ENCODE measurements at places on chromosomes 2 and 18.

GRCh38 chr18:9577361-9577760 is 37.0 kb downstream of the PPP4R1 start:
- DNase-seq = no peak

DNA sequence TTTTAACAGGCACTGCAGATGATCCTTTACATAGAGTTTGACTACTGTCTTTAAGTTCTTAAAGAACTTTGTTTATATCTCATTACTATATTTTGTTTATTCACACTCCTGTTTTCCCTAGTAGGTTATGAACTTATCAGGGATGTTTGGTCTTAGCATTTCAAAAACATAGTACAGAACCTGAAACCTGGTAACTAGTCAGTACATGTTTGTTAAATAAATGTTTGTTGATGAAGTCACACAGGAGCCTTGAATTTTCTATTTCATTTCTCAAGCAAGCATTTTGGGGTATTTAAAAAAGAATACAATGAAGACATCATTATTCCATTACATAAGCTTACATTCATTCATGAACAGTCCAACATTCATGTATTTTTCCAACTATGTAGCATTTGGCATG is 280.3 kb upstream of the ZSWIM2 start:
- no peak for DNase-seq

GRCh38 chr2:114213808-114214207 is 228.6 kb upstream of the DPP10 start:
- no peak for DNase-seq

DNA sequence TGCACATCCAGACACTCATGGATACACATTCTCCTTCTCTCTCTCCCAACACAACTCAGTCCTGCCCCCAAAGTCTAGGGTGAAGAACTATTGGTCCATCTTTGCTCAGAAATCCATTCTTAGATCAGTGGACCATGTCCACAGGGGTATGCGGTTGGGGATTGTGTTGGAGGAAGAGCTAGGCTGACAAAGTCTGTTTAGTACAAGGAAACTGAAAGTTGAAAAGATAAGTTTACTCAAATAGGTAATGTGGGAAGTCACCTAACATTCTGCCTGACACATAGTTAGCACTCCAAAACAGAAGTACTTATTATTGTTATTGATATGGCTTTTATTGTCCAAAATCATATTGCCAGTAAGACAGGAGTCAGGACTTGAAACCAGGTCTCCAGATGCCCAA is 55.9 kb downstream of the ALK start:
- DNase-seq = no peak

- DNase-seq = peak; percentile 2
These were observed 249.9 kb upstream of the RBBP8 start for GRCh38 chr18:22683196-22683676.

GRCh38 chr18:63410792-63411191 is 11.5 kb downstream of the VPS4B start:
- no peak for DNase-seq

DNA sequence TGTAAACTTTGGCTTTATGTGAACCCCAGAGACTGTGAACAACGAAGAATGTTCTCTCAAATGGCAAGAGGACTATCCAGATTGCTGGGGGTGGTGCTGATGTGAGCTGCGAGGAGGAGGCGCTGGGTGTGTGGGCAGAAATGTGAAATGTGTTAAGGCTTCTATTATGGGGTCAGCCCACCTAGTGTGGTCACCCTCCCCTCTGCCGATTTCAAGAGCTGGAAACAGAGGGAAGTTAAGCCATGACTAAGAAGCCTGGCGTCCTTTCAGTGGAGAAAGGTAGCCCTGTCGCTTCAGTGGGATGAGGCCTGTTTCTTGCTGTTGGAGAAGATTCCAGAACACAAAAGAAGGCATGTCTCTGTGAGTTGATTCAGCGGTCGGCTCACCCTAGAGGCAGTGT is 89.0 kb upstream of the KCTD1 start:
- DNase-seq = no peak

DNA sequence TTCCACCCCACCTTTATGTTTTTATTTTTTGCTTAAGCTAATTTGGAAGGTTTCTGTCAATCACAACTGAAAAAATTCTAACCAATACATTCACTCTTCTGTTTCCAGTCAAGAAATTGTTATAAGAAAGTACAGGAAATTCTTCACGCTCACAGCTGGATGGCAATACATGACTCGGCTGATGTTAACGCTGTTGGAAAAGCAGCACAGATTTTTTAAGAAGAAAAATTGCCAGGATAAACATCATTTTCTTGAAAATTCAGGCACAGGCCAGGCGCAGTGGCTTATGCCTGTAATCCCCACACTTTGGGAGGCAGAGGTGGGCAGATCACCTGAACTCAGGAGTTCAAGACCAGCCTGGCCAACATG is 46.1 kb downstream of the STPG4 start:
- DNase-seq = no peak

- DNase-seq = no peak
These were observed 98.1 kb downstream of the WDSUB1 start for GRCh38 chr2:159188449-159188848.

GRCh38 chr2:219209236-219210195 is 2.9 kb downstream of the ZFAND2B start:
- DNase-seq = no peak

DNA sequence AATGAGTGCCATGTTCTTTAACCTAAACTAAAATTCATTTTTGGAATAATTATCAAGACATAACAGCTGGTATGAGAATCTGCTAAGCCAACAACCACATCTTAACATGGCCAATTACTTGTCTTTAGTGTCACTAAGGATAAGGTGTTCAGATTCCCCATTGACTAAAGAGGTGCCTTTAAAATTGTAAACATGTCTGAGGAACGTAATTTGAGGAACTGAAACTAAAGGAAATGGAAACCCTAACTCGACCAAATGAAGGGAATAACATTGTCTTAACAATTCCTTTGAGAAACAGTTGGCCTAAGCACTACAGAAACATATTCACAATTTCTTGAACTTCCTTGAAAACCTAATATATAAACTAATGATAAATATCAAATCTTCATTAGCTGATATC is 355.4 kb upstream of the GULP1 start:
- DNase-seq = no peak

DNA sequence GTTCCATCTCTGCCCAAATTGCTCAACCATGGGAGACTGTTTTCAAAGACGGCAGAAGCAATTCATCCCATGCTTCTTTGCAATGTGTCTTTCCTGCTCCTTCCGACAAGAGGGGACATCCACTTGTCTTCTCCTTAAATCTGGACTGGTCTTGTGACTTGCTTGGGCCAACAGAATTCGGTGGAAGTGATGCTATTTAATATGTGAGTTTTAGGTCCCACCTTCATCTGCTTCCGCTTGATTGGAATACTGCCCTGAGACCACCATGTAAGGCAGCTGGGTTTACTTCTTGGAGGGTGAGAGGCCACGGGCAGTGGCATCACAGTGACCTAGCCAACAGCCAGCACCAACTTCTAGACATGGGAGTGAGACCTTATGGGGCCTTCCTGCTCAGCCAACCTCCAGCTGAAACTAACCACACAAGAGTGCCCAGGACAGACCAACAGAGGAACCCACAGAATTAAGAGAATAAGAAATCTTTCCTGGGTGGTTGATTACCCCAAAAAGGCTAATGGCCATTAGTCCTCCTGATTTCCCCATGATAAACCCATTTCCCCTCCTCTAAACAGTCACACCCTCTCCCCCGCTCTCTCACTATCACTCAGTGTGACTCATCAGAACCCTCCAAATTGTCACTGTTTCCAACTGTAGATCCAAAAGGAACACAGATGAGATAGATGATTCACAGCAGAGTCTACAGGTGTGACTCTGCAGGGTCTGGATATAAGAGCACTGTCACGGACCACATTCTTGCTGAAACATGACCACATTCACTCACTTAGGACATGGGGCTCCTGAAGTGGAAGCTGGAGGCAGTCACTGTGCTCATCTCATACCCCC is 16.2 kb upstream of the RHOB start:
- no peak for DNase-seq

DNA sequence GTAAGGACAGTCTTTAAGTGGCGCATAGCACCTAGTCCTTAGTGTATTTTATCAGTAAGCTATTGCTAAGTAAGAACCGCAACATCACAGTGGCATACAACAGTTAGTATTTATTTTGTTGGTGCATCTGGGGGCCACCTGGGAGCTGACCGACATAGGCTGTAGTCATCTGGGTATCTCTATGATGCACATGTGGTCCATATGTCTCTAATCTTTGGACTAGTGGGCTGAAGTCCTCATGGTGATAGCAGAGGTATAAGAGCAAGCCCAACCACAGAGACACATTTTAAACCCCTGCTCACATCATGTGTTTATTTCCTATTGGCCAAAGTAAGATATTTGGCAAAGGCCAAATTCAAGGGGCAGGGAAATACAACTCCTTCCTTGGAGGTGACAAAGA is 2.9 kb downstream of the CAMKMT start:
- DNase-seq = no peak

DNA sequence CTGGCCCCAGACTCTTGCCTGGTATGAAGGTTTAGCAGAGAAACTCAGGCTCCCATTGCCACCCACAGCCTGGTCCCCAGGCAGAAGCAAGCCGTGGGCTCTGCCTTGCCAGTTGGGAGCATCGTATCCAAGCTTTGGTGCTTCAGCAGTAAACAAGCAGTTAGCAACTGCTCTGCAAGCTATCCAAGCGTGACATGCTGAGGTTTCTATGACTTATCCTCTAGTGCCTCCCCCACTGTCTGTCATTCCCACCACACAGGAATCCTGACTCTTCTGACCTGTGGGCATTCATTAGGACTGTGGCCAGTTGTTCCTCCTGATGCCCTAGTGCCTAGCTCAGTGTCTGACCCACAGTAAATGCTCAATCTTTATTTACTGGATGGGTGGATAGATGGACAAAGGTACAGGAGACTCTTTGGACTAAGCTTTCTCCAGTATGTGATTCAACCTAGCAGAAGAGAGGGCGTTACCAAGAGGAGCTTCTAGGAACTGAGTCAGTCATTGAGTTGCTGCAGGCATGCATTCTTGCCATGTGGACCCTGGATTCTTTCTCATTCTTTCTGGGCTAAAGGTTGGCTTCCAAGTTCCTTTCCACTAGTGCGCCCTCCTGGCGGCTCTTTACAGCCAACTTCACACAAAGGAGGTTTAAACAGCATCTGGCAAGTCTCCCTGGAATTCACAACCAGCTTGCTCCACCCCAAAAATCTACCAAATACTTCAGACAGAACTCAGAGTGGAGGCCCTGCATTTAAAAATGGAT is 40.6 kb upstream of the MRPL19 start:
- DNase-seq = no peak

DNA sequence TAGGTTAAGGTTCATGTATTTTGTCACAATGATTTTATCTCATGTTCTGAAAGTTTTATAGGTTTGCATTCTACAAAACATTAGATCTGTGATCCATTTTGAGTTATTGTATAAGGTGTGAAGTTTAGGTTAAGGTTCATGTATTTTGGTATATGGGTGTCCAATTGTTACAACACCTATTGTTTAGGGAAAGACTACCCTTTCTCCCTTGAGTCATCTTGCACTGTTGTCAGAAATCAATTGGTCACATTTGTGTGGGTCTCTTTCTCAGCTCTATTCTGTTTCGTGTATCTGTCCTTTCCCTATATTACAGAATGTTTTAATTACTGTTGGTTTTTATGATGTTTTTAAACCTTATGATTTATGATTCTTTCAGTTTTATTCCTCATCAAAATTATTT is 192.3 kb downstream of the MCFD2 start:
- DNase-seq = no peak

DNA sequence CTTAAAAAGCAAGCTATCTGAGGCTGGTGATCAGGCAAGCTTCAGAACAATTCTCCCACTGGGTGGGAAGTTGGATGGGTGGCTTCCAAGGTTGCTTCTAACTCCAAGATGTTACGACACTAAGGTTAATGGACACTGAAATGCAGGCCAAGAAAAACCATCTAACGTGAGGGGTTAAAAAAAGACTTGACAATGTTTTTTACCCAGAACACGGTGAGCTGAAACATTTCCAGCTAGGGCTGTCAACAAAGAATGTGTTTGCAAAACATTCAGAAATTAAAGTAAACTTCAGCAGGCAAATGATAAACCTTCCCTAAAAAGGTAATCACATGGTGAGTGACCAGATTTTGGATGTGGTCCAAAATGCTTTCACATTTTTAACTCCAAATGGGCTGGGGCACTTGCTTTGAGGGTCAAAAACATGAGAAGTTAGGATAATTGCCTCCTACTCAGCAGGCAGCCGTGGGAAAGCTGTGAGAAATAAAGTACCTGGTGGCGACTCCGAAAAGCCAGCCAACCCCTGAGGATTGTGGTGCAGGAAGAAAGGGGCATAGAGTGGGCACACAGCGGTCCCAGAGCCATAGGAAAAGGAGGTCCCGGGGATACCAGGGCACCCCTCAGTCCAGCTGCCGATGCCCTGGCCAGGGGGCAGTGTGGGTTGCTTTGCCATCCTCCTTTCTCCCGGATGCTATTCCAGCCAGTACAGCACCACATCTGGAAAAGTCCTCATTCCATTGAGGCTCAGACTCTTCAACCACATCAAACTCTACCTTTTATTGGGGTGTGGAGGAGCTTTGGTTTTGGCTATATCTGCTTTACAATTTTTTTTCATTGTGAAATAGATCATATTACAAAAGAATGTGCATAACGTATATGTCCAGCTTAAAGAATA is 90.0 kb upstream of the ATL2 start:
- no peak for DNase-seq

DNA sequence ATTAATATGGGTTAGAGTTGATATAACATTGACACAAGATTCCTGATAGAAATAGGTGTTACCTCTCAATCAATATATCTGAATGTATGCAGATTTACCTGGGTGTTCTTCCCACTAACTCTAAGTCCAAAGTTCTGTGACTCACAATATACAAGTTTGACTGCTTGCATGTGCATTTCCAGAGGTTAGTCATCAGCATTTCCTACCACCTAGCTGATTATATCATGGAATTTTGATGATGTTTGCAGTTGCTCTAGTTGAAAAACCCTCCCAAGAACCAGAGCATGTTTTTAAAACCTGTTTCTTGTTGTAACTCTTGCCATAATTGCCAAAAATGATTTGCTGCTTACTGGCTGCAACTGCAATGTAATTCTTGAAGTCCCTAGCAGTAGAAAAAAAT is 15.0 kb upstream of the DSG1 start:
- DNase-seq = no peak

- no peak for DNase-seq
These were observed 1.7 kb upstream of the STAMBP start for GRCh38 chr2:73827018-73827417.

DNA sequence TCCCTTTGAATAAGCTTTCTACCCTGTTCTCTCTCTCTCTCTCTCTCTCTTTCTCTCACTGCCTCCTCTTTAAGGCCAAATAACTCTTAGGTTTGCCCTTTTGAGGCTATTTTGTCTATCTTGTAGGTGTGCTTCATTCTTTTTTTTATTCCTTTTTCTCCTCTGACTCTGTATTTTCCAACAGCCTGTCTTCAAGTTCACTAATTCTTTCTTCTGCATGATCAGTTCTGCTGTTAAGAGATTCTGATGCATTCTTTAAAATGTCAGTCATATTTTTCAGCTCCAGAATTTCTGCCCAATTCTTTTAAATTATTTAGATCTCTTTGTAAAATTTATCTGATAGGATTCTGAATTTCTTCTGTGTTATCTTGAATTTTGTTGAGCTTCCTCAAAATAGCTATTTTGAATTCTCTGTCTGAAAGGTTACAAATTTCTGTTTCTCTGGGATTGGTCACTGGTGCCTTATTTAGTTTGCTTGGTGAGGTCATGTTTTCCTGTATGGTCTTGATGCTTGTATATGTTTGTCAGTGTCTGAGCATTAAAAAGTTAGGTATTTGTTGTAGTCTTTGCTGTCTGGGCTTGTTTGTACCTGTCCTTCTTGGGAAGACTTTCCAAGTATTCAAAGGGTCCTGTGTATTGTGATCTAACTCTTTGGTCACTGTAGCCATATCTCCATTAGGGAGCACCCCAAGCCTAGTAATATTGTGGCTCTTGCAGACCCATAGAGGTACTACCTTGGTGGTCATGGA is 35.4 kb upstream of the DYNC1I2 start:
- DNase-seq = no peak

Measured in NCI-H524 (cell line).